ENCODE measurements at places on chromosomes 1 and 21.

- DNase-seq = no peak
These were observed 640.7 kb upstream of the PTBP2 start for GRCh38 chr1:96080925-96081324.

DNA sequence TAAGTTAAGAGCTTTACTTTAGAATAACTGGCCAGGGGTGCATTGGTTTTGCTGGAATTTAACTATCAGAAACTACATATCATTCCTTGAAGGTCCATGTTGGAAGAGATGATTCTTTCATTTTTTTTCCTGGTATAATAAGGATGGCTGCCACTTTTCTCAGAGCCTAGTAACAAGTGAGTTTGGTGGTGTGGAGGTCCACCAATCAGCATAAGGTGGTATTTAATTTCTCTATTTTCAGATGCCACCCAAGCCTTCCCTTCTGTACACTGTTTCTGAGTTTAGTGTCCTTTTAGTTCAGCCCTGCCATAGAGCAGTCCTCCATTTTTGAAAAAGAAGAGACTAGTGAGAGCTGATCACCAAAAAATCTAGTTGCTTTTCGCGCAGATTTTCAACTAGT is 386.3 kb downstream of the USP25 start:
- no peak for DNase-seq

GRCh38 chr1:28296401-28297261 is 32.2 kb upstream of the MED18 start:
- no peak for DNase-seq

GRCh38 chr1:80365359-80366021 is 1359.0 kb upstream of the ADGRL4 start:
- no peak for DNase-seq

DNA sequence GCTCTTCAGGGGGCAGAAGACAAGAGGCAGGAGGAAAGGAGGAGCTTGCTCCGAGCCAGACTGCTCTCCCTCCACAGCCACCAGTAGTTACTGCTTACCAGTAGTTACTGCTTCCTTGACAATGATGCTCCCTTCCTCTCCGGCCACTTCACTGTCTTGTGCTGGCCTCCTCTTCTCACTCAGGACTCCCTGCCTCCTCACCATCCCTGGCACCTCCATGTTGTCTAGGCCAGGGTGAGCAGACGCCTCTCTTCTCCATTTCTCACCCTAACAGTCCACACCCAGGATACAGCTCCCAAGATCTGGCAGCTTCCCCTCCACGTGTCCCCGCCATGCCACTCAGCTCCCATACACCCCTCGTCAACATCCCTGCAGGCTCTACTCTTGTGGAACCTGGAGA is 82.4 kb upstream of the TLR5 start:
- DNase-seq = no peak

- DNase-seq = no peak
These were observed 44.5 kb upstream of the DISP3 start for GRCh38 chr1:11434501-11434900.

Measured in NCI-H748 treated with DMSO at 0.1 percent for 48 hours (cell line).